Activated CD8-positive, alpha-beta memory T cell treated with anti-CD3 and anti-CD28 coated beads, Interleukin-2, amount 10 ng/mL, durations not matched to agents 7 days and 5 days (primary cell): ENCODE measurements at places on chromosomes 4 and X. TPM values are rescaled to one million over a fixed set of nuclear protein-coding genes. Genes with fewer than 3 reads are reported as not detected.

Gene BCORL1
- 10.2 TPM for total RNA-seq

Gene FAM47E
- not detected for total RNA-seq

Gene SLC25A4
- 5.8 TPM for total RNA-seq

Gene SPIN2A
- total RNA-seq = 0.89 TPM

Gene TBC1D8B
- total RNA-seq = 1.7 TPM

Gene ZNF732
- not detected for total RNA-seq

Gene EFNB1
- 4.3 TPM for total RNA-seq
